M059J (cell line): ENCODE measurements at places on chromosomes 3 and 15.

DNA sequence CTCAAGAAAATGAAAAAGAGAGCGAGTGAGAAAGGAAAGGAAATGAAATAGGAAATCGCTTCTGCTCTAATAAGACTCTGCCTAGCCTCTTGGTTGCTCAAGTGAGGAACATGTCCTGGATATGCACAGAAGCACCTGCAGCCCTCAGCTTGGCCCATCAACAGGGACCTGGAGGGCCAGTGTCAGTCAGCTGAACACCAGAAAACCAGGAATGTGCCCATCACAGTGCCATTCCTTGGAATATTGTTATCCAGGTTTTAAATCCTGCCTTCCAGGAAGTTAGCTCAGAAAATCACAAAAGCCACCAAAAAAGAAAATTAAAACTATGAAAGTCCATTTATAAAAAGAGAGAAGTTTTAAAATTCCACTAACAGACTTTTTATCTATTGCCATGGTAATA is 173.4 kb upstream of the TPM1 start:
- DNase-seq: no peak

DNA sequence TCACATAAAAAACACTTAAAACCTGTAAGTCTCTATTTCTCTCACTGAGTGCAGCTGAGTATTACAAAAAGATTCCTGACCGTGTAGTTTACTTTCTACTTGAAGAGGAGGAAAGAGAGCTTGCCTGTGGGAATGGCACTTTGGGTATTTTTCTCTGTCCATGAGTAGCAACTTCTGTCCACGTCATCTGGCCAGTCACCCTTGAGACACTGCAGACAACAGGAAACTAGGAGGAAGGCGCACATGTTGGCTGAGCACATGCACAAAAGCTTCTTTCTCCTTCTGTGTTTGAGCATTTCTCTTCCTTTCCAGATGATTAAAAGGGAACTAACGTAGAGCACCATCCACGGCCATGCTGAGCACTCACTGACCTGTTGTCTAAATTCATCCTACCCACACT is 19.7 kb downstream of the STARD5 start:
- peak; percentile 15 for DNase-seq

- DNase-seq: peak; percentile 26
These were observed 235.1 kb downstream of the MYRIP start for GRCh38 chr3:40044487-40044886.

- peak; percentile 44 for DNase-seq
These were observed 32.1 kb downstream of the BUB1B start for GRCh38 chr15:40192942-40193341.

DNA sequence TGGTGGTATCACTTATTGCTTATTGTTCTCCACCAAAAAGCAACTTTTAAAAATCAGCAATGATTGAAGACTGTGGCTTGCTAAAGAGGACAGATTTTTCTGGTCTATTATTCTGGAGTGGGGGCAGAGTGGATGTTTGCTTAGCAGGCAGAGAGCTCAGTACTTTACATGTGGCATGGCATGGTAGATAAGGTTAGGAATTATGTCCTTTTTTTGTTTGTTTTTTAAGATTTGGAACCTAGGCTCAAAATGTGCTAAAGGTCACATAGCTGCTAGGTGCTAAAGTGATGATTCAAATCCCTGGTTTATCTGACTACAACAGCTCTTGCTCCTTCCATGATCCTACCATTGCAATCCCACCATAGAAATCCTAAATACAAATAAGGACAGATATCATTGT is 331.0 kb upstream of the ADAMTS9 start:
- DNase-seq: no peak

GRCh38 chr15:79322306-79322705 is 11.4 kb downstream of the TMED3 start:
- DNase-seq: no peak

- DNase-seq: no peak
These were observed 31.9 kb downstream of the ZNF385D start for GRCh38 chr3:21718943-21719591.

- DNase-seq: peak; percentile 72
These were observed 54.9 kb upstream of the SNRK start for GRCh38 chr3:43231276-43232000.

- no peak for DNase-seq
These were observed 56.8 kb downstream of the NOX5 start for GRCh38 chr15:69071260-69071659.

DNA sequence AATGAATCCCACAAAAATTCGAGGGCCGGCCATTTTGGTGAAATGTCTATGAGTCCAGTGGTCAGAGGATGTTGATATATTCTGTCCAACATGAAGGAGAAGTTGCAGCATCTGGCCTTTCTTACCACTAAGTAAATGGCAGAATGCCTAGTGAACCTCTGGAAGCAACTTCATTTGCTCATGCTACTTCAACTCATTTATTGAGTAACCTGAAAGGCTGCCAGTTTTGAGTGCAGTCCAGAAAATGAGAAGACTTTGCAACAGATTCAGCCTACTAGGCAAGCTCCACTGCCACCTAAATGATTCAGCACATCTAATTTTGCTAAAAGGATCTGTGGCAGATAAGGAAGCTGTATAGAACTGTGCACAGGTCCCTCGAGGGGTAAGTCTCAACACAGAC is 265.0 kb downstream of the OPA1 start:
- DNase-seq: peak; percentile 86

DNA sequence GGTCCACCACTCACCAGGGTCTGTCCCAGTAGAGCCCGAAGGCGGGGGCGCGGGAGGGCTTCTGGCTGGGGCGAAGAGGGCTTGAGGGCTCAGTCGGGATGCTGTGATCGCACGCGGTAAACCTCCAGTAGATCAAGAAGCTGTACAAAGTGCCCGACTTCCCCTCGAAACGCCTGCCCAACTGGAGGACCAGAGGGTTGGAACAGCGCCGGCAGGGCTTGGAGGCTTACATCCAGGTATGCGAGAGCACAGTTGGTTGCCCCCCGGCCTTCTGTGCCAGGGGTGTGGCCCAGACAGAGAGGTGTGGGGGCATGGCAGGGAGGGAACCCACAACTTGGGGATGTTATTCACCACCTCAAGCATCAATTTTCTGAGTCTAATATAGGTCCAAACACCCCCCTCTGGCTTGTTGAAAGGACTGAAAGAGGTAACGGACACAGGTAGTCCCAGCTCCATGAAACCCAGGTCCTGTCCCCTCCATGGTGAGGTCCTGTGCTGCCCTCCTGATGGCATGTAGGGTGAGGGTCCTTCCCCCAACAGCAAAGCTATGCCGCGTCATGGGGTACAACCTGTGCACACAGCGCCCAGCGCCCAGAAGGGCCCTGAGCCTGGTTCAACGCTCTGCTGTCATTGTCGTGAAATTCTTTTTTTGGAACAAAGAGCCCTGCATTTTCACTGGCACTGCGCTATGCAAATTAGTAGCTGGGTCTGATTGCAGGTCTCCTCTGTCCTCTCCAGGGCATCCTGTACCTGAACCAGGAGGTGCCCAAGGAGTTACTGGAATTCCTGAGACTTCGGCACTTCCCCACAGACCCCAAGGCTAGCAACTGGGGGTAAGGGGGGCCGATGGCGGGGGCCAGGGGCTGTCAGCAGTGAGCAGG is 1.2 kb downstream of the SNX22 start:
- DNase-seq: no peak

- DNase-seq: peak; percentile 97
These were observed 5.4 kb upstream of the PLOD2 start for GRCh38 chr3:146166415-146166821.
